ENCODE measurements at places on chromosomes 5 and 9. TPM values are rescaled to one million over a fixed set of nuclear protein-coding genes. Genes with fewer than 3 reads are reported as not detected.

DNA sequence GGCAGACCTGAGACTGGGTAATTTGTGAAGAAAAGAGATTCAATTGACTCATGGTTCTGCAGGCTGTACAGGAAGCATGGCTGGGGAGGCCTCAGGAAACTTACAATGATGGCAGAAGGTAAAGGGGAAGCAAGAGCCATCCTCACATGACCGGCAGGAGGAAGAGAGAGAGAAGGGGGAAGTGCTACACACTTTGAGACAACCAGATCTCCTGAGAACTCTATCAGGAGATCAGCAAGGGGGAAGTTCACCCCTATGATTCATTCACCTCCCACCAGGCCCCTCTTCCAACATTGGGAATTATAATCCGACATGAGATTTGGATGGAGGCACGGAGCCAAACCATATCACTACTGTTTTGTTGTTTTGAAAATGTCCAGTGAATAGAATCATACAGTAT is 110.2 kb downstream of the DAPK1 start:
- no peak for DNase-seq

Gene POU5F2
- total RNA-seq, result 0.29 TPM

GRCh38 chr9:7454624-7455023 is 345.0 kb downstream of the DMAC1 start:
- no peak for DNase-seq

DNA sequence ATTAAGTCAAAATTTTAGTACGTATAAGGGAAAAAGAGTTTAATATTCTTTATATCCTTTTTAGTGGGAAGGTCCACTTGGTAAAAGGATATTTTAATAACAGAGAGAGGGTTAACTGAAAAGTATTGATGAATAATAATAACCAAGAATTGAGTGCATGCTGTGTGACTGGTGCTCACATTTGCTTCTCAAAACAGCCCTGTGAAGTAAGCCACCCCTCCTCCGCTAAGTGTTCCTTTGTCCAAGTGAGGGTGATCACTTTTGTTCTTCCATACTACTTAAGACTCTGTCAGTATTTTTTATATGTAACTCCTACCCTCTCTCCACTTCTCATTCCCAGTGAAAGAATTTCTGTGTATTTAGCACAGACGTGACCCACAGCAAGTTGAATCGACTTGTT is 51.5 kb downstream of the SLC44A1 start:
- no peak for DNase-seq

DNA sequence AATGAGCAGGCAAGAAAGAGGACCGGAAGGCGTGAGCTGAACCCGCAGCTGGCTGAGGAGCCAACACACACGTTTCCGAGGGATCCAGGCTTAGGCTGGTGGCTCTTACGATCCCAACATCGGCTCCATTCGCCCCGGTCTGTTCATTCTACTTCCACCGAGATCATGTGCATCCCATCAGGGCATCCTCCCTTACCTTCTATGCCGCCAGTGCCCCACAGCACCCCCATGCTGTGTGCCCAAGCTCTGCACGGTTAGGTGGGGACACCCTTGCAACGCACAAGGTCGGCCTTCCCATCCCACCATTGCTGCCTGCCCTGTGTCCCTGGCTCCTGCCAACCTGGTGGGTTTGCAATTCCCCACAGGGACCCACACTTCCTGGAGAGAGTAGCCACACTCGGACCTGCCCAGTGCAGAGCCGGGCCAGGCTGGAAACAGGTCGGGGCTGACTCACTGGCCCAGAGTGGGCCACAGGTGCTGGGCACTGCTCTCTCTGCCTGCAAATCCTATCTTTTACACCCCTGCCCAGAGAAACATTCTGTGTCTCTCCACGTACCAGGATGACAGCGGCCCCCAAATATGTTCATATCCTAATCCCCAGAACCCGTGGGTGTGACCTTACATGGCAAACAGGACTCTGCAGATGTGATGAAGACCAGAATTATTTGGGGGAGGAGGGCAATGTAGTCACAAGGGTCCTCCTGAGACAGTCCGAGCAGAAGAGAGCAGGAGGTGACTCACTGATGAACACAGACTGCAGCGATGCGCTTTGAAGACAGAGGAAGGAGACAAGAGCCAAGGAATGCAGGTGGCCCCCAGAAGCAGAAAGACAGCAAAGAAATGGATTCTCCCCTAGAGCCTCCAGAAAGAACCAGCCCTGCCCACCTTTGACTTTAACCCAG is 182.2 kb downstream of the AUH start:
- peak; percentile 65 for DNase-seq

GRCh38 chr9:20823051-20823450 is 139.0 kb downstream of the FOCAD start:
- DNase-seq, result no peak

Gene IL4
- not detected for total RNA-seq

GRCh38 chr9:75592586-75592985 is 297.9 kb upstream of the PCSK5 start:
- no peak for DNase-seq

Gene NIPAL4
- total RNA-seq, result not detected

DNA sequence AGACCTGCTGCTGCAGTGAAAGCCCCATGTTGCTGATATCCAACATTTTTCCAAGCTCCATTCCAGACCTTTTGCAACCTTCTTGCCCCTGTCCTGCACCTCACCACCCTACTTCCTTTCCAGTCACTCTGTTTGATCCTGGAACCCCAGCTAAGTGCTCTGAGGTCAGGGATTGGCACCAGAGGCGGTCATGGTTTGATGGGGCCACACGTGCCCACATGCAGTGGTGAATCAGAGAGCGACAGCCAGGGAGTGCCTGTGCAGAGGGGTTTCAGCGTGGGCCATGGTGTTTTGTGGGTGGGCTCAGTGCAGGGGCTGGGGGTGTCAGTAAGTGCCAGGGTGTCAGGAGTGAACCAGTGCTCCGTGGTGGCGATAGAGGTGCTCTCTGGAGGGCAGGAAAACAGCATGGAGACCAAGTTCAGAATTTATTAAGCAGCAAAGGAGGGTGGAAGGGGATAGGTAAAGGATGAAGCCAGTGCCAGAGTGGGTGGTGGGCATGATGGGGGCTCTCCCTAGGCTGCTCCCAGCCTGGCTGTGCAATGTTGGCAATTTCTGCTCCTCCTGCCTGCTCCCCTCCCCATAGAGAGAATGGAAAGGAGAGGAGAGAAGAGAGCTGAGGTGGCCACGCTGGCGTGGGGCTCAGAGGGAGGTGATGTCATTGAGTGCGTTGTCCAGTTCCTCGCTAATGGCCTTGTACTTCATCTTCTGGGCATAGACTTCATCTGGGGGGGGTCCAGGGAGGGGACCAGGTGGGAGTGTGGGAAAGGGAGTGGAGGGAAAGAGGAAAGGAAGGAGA is 7.0 kb downstream of the TPM2 start:
- DNase-seq, result no peak

GRCh38 chr9:17509701-17510100 is 69.2 kb upstream of the SH3GL2 start:
- no peak for DNase-seq

GRCh38 chr9:127783111-127784008 is 2.5 kb upstream of the CDK9 start:
- no peak for DNase-seq

DNA sequence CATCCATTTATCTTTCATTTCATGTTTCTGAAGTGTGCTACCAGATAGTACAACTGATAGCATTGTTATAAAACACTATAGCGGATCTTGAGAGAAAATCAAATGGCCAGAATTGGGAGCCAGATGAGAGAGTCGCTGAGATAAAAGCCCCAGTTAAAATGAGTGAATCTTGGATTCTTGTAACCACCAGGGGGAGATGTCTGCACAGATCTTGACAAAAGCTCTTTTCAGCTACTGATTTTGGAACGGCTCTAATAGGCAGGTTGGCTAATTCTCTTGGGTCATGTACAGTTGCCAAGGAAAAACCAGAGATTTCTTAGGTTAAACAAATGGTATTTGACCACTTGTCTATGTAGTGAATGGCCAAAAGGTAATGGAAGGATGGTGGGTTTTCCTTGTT is 21.7 kb downstream of the F2RL2 start:
- peak; percentile 65 for DNase-seq

Gene LIFR
- total RNA-seq, result 16.6 TPM

GRCh38 chr5:175336781-175337180 is 107.2 kb downstream of the DRD1 start:
- no peak for DNase-seq

DNA sequence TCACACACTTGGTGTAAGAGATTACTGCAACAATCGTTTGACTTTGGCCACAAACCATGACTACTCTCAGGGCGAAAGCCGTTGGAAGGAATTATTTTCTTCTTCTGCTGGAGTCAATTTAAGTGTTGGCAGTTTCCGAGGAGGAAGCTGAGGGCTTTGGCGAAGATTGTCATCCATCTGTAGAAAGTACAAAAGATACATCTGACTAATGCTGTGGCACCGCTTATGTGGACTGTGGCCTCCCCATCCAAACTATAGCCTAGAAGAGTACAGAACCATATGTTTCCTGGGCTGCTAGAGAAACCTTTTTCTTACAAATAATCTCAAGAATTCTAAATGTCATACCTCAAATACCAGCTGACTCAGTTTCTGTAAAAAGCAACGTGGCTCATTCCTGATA is 7.4 kb downstream of the MTX3 start:
- no peak for DNase-seq

DNA sequence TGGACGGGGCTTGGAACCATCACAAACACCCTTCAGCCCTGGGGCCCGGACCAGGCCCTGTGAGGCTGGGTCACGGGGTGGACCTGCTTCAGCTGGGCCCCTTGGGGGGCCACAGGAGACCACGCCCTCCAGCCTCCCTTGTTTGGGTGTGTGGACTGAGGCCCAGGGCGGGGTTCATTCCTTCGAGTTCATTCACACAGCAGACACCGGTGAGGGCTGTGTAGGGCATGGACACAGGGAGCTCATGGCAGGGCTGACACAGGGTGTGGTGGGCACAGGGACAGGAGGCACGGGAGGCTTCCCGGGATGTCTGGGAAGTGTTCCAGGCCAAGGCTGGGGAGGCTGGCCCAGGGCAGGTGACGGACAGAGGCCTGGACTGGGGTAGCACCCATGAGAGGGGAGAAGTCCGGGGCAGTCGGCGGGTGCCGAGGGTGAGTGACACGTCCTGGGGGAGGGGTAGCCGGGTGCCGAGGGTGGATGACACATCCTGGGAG is 8.9 kb downstream of the DNLZ start:
- DNase-seq, result peak; percentile 29

- DNase-seq, result no peak
Observed at GRCh38 chr5:157486221-157486681, 26.2 kb downstream of the NIPAL4 start.

Gene STXBP1
- total RNA-seq, result 40.4 TPM

GRCh38 chr5:159995907-159996306 is 13.0 kb upstream of the TTC1 start:
- no peak for DNase-seq

GRCh38 chr9:33297432-33297831 is 7.1 kb downstream of the NFX1 start:
- DNase-seq, result peak; percentile 66

Gene PCDHA4
- 0.40 TPM for total RNA-seq

GRCh38 chr5:31671339-31671741 is 32.4 kb downstream of the PDZD2 start:
- no peak for DNase-seq

Measured in LHCN-M2 (cell line).